ENCODE measurements at places on chromosomes 12 and 14.

- DNase-seq = no peak
These were observed 40.9 kb upstream of the VASH1 start for GRCh38 chr14:76720382-76720813.

DNA sequence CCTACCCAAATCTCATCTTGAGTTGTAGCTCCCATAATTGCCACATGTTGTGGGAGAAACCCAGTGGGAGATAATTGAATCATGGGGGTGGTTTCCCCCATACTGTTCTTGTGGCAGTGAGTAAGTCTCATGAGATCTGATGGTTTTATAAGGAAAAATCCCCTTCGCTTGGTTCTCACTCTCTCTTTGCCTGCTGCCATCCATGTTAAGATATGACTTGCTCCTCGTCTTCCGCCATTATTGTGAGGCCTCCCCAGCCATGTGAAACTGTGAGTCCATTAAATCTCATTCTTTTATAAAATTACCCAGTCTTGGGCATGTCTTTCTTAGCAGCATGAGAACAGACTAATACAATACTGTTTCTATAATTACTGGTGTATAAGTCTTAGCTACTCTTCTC lies 6.5 kb upstream of the BCAT1 start:
- no peak for DNase-seq

DNA sequence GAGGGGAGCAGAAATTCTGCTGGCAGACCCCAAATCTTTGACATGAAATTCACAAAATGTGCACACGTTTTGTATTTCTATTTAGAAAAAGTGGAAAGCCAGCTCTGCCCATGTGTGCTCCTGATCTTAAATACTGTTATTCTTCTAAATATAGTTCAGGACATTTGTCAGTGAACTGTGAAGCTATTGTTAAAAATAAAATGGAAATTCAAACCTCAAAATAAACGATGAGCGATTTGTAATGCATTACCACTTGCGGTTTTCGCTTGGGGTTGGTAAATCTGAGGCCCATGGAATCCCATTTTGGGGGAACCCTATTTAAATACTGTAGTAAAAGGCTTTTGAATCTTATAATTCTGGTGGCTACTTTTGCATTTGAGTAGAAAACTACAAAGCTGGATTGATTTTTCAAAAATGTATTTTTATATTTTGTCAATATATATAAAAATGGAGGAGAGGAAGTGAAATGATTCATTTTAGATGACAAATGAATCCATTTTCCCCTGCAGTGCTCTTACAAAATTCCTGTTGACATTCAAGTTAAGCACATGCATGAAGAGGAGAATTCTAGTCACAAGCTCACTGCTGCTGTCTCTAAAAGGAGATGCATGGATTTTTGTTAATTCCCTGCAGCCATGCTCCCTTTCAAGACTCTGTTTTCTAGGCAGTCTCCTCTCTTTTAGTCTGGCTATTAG lies 47.1 kb downstream of the FLRT2 start:
- DNase-seq = no peak

GRCh38 chr14:87179936-87180335 lies 813.0 kb downstream of the GALC start:
- DNase-seq = no peak

DNA sequence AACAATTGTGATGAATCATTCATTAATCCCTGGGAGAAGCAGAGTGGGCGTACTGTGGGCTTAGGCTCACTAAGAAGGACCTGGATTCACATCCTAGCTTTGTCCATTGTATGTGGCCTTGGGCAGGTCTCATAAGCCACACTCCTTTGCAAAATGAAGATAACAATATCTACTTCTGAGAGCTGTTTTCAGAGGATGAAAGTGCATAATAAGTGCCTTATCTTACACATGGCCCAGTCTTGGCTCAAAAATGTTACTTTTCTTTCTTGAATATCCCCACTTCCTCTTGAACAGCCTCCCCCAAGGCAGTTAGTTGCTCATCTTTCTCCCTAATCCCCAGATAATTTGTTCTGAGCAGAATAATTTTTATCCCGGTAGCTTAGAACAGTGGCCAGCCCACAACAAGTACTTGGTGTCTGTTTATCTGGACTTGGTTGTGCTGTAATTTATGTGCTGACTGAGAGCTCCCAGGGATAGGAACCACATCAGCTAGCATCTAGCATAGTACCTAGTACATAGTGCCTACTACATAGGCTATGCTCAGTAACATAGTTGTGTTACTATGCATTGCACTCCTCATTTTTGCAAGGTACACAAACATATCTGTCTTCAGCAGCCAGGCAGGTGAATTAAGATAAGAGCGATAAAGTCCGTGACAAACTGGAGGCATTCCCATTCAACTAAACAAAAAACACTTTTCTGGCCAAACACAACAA lies 61.7 kb upstream of the NUDT4 start:
- no peak for DNase-seq

All from cerebellum (tissue), 4 donors.